ENCODE measurements at places on chromosomes 2 and 18. TPM values are rescaled to one million over a fixed set of nuclear protein-coding genes. Genes with fewer than 3 reads are reported as not detected.

DNA sequence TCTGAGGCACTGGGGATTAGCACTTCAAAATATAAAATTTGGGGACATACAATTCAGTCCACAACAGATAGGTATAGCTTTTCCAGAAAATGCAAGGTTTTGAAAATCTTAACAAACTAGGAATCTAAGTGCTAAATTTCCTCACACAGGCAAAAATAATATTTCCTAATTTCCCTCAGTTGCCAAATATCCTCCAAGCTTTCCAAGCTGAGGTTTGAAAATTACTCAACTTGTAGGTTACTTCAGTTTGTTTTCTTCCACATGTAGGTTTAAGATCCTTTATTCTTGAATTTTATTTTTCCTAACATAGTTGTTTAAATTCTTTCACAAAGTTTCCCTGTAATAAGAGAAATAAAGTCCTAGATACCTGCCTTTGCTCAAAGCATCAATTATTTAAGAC, 192.9 kb upstream of the NRXN1 start:
- no peak for DNase-seq

Gene DARS1
- total RNA-seq: 82.8 TPM

GRCh38 chr2:46805401-46805951, 110.1 kb downstream of the MCFD2 start:
- DNase-seq: no peak

DNA sequence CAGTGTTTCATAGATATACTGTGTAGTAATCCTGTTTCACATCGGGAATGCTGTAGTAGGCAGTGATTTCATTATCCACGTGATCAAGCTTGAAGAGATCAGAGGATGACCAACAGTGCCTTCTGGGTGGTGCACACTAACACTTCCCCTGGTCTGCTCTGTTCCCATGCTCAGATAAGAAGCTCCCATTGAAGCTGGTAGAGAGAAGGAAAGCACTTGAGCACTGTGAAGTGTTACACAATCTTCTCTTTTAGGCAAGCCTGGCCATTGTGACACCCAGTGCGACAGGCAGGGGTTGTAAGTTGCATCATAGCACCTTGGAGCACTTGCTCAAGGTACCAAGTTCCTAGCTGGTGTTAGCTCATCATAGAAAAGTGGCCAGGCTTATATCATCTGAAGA, 30.6 kb upstream of the GPD2 start:
- DNase-seq: no peak

Gene GRHL1
- total RNA-seq: 6.8 TPM

DNA sequence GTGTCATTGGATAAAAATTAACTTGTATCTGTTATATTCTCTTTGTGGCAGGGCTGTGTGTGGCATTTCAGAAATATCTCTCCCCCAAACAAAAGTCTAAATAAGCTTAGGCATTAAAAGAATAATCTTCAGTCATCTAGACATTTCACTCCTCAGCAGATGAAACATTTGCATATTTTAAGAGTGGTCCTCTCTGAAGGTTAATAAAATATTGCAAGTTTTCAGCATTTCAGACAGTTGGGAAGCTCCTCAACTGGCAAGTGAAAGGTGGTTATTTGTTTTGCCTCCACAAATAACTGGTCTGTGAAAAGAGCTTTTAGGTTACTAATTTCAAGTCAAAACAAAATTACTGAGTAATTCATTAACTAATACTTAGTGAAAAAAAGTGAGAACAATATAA, 462.6 kb downstream of the EPHA4 start:
- no peak for DNase-seq

Gene KCNG2
- total RNA-seq: not detected

Gene IL1R1
- total RNA-seq: 5.7 TPM

Gene LONRF2
- total RNA-seq: 0.43 TPM

Gene CERKL
- 0.40 TPM for total RNA-seq

DNA sequence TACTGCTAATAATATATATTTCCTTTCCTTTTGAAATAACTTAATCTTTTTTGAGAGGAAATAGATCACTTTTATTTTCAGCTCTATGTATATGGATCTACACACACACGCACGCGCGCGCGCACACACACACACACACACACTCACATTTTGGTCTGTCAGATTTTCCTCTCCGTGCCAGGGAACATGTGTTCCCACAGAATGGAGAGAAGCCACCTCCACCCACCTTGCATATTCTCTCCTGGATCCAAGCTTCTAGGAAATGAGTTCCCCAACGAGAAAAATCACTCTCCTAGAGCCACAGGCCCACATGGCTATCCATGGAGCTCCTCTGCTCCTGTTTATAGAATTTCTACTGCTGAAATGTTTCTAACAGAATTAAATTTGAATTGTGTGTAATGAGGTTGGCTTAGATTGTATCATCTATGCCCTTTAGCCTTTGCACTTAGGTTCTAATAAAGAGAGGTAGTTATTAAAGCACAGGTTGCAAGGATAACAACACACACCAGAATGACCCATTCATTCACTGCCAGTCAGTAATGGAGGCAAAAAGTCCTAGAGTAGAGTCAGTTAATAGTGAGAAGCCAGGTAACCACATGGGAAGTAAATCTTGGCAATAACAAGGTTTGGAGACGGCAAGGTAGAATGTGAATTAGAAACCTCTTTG, 19.7 kb downstream of the IFIH1 start:
- no peak for DNase-seq

Gene NGEF
- 4.2 TPM for total RNA-seq

GRCh38 chr2:231686192-231687100, 21.9 kb upstream of the PTMA start:
- no peak for DNase-seq

Gene HOXD12
- not detected for total RNA-seq

Gene ANKRD29
- total RNA-seq: 1.2 TPM

- DNase-seq: no peak
Measured at GRCh38 chr2:70979626-70980025, 1.2 kb downstream of the ANKRD53 start.

DNA sequence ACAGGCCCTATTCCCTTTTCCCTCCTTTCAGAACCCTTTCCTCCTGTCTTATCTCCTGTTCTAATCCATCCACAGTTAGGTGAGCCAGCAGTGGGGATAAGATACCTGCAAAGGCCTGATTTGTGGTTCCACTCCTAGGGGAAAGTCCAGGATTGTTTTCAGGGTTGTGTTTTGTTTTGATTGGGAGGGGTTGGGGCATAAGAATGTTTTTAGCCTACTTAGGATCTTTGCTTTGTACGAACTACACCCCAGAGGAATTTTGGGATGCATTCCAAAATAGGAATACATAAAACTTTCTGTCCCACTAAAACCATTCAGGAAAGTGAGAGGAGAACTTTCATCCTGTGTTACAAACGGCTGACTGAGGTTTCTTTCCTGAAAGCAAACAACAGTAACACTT, 150.8 kb upstream of the PGAP1 start:
- no peak for DNase-seq
